ENCODE measurements at places on chromosomes 7 and 10.

- no peak for DNase-seq
These were observed 88.7 kb upstream of the PLPP4 start for GRCh38 chr10:120368338-120368737.

- no peak for DNase-seq
These were observed 231.1 kb downstream of the ARHGAP12 start for GRCh38 chr10:31697271-31698180.

GRCh38 chr7:135454060-135454459, 55.8 kb downstream of the CNOT4 start:
- no peak for DNase-seq

DNA sequence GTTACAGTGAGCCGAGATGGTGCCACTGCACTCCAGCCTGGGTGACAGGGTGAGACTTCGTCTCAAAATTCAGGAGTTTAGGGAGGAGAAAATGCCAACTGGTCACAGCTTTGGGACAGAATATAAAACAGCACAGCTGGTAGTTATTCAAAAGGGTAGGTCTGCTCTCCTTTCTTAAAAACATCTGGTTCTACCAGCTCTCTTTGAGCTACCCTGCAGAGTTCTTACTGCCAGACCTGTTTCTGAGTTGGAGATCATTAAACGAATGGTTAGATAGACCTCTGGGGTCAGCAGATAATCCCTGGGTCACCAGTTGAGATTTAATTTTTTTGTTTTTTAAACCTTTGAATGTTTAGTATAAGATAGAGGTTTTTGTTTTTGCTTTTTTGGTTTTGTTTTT, 52.6 kb downstream of the MCU start:
- no peak for DNase-seq

DNA sequence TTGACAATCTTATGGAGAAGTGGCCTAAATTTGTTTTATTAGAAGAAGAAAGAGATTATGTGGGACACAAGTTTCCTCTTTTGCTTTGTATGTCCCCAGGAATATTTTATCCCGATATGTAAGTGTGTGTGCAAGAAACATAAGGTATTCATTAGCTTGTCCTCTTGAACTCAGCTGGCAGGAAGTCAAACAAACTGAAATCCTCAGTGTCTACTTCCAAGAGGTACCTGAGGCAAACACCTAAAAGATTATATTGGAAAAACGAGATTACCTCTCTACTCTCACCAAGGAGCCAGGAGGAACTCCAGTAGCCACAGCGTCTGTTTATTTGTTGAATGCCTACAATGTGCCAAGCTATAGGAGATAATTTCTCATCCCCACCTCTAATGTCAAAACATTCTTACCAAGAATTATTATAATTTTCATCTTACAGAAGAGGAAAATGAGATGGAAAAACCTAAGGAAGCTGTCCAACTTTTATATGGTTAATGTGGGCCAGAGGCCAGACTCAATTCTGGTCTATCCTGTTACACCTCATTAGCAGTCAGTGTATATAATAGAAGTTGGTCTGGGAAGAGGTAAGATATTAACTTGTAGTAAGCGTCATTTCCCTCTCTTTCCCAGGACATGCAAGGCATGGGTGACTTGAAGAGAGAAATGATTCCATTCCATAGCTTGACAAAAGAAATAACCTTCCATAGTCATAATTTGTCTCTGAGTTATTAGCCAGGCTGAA, 692.7 kb downstream of the MAGI2 start:
- no peak for DNase-seq

GRCh38 chr10:97689559-97690020, 2.5 kb upstream of the AVPI1 start:
- no peak for DNase-seq

GRCh38 chr7:151687523-151688235, 168.0 kb upstream of the RHEB start:
- DNase-seq, result no peak

DNA sequence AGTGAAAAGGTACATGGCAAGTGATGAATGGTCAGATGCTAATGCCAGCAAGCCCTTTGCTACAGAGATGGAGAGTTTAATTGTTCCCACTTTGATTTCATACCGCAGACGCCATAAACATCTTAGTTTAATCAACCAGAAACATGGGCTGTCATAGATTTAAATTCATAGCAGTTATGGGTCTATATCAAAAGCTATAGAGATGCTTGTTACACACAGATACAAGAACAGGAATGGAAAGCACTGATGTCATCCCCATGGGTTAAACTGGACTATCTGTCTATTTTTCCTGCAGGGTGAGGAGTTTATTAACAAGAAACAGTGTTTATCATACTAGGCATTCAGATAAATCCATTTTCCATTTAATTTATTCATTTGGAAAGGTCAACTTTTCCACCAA, 409.2 kb downstream of the NRG3 start:
- no peak for DNase-seq

DNA sequence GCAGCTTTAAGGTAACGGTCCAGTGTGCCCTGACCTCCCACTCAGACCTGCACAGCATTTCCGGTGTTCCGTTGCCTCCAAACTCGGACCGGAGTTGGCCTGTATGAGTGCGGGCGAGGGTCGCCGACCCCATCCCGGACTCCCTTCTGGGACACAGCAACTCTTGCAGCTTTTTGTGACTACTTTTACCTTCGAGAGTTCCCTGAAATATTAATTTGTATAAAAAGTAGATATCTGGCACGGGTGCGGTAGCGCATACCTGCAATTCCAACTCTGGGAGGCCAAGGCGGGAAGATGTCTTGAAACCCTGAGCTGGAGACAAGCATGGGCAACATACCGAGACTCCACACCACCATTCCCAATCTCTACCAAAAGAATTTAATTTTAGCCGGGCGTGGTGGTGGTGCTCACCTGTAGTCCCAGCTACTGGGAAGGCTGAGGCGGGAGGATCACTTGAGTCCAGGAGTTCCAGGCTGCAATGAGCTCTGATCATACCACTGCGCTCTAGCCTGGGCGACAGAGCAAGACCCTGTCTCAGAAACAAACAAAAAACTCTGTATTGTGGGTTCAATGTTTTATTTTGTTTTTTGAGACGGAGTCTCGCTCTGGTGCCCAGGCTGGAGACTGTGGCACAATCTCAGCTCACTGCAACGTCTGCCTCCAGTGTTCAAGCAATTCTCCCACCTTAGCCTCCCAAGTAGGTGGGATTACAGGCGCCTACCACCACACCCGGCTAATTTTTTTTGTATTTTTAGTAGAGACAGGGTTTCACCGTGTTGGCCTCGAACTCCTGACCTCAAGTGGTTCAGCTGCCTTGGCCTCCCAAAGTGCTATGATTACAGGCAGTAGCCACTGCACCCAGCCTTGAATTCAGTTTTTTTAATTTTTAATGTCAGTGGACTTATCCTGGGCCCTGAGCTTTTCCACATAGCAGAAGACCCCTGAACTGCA, 1.1 kb upstream of the PPP1R35 start:
- no peak for DNase-seq

DNA sequence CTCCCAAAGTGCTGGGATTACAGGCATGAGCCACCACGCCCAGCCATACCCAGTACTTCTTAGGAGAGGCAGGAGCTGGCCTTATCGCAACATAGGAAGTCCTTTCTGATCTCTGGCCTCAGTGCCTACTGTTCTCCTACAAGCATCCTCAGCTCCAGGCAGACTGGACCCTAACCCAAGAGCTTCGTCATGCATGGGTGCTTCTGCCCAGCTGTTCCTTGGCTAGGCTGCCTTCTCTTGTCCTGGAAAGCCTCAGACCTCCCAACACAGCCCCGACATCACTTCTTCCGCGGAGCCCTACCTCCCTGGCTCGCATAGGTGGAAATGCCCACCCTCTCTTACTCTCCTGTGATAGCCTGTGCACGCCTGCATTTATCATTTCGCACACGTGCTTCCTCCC, 15.8 kb downstream of the BCL7B start:
- DNase-seq, result no peak

GRCh38 chr10:106971411-106971831, 193.1 kb downstream of the SORCS1 start:
- no peak for DNase-seq

DNA sequence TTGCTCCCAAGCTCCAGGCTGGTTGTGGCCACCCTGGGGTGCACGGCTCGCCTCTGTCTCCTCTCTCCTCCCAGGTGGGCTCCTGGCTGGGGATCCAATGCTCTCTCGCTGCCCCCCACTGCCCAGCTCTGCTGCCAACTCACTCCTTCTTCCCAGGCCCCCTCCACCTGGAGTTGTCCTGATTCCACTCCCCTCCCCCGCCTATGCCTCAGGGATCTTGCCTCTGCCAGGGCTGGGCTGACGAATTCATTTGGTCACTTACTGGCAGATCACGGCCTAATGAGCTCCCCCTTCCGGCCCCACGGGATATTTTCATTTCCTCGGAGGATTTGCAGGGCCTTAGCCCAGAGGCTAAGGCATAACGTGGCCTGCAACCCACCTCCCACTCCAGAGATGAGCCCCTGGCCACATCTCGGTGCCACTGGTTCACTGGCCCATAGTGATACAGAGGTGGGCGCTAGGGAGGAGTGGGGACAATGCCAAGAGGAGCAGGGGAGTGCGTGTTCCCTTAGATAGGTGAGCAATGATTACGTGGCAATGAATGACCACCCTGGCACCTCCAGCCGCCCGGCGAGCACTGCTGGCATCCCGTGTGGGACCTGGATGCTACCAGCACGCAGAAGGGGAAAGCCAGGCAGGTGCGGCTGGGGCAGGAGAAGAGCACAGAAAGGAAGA, 344.6 kb upstream of the SHH start:
- no peak for DNase-seq

- DNase-seq, result no peak
These were observed 211.4 kb downstream of the SEC23IP start for GRCh38 chr10:120103738-120104560.

DNA sequence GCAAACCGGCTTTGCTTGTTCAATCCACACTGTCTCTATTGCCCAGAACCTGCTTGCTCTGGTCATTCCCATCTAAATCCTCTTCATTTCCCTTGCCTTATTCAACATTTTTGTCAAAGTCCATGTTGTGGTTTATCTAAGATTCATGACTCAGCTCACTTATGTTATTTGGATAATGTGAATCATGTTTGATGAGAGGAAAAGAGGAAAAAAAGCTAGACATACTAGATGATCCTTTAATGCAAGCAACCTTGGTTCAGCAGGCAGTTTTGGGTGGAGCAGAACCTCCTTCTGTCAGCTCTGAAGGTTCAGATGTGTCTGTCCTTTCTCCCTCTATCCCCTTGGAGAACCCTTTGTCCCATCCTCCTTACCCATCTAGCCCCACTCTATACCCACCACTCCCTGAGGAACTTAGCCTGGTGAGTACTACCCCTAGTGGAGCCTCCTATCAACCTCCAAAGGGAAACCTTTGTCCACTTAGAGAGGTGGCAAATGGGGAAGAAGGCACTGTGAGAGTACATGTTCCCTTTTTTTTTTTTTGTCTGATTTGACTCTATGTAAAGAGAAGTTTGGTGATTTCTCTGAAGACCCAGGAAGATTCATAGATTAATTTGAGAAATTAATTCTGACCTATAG, 2.1 kb upstream of the SAMD9L start:
- no peak for DNase-seq

GRCh38 chr7:111009526-111010040, 81.3 kb upstream of the LRRN3 start:
- DNase-seq, result no peak

DNA sequence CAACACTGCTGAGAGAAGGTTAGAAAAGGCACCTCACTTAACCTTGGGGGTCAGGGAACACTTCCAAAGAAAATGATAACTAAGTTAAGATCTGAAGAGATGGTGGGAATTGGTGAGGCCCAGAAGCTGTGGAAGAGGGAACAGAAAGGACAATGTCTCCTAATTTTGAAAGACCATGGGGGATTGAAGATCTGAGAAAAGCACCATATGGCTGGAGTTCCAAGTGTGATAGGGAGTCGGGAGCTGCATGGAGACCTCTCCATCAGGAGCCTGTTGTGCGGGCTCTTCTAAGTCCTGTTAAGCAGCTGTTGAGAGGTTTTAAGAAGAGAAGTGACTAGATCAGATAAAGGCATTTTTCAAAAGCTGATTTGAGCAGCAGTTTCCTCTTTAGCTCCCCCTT, 254.3 kb downstream of the CDK14 start:
- DNase-seq, result no peak

- DNase-seq, result no peak
These were observed 6.0 kb downstream of the AGFG2 start for GRCh38 chr7:100544967-100545359.

GRCh38 chr7:6320791-6321190, 48.4 kb upstream of the CYTH3 start:
- no peak for DNase-seq

DNA sequence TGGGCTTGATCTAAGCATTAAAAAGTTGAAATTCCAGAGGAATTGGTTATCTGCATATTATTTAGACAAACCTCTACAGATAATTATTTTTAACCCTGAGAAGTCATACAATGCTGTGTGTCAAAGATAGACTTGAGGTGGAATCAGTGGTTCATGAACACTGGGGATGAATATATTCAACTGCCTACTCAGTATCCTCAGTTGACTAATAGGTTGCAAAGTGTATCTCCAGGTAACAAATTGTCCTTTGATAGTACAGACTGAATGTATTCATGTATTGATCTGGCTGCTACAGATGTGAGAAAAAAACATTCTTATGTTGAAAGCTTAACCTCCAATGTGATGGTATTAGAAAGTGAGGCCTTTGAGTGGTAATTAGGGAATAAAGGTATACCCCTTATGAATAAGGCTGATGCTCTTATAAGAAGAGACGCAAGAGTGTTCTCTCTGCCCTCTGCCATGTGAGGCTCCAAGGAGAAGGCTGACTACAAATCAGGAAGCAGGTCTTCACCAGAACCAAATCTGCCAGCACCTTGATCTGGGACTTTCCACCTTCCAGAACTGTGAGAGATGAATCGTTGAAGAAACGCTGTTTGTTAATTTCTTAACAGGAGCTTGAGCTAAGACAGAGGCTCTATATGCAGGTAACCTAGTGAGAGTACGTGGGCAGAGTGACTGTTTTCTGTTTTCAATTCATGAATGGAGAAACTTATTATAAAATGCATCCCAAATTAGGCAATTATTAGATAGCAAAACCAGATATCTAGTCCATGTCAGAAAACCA, 7.5 kb downstream of the MRPL32 start:
- DNase-seq, result no peak

GRCh38 chr10:131726076-131726880, 174.5 kb upstream of the PPP2R2D start:
- DNase-seq, result no peak

GRCh38 chr10:46216836-46217751, 69.7 kb upstream of the ANTXRL start:
- no peak for DNase-seq

GRCh38 chr10:78746155-78746763, 322.5 kb upstream of the ZMIZ1 start:
- no peak for DNase-seq

DNA sequence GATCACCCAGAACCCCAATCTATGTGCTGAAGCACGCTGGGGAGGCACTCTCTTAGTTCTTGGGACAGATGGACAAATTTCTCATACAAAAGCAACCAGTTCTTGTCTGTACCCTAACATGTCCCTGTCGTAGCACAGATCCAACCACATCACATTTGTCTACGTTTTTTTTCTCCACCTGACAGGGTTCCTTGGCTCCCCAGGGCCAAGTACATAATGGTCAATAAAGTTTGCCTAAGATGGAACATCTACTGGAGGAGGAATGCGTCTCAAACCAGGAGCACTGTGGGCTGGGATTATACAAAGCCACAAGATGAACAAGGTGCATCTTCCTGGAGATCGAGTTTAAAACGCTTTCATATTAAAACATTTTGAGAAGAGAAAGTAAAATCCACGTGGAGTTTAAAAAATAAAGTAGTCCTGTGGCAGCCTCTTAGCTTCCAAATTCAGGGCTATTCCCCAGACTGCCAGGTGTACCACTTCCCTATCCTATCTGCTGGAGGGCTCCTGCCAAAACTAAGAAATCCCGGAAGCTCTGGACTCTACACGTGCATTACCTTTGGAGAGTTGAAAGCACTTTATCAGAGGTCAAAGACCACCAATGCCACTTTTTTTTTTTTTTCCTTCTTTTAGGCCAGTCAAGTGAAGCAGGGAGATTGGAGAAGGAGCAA, 1.4 kb downstream of the TMEM243 start:
- no peak for DNase-seq
